SK-MEL-5 (cell line): ENCODE measurements at places on chromosomes 3 and 15. TPM values are rescaled to one million over a fixed set of nuclear protein-coding genes. Genes with fewer than 3 reads are reported as not detected.

PRICKLE2 gene
- total RNA-seq: 0.69 and 1.5 TPM in 2 replicates

GP5 gene
- total RNA-seq: not detected in 2 replicates

DNASE1L3 gene
- 1.3 TPM in 1 of 2 replicates, not detected in the other for total RNA-seq

KIF7 gene
- 2.1 and 2.3 TPM in 2 replicates for total RNA-seq

MTFMT gene
- 33.6 and 43.9 TPM in 2 replicates for total RNA-seq

P2RY12 gene
- total RNA-seq: not detected in 2 replicates

SAMMSON gene
- 26.3 and 26.5 TPM in 2 replicates for total RNA-seq

FBXW12 gene
- total RNA-seq: not detected in 2 replicates

CCK gene
- total RNA-seq: 0.21 TPM in 1 of 2 replicates, not detected in the other

SPATA12 gene
- total RNA-seq: 0.42 and 0.69 TPM in 2 replicates

PLAAT1 gene
- 19.3 and 21.1 TPM in 2 replicates for total RNA-seq

CLDN11 gene
- not detected in 2 replicates for total RNA-seq

EIF5A2 gene
- total RNA-seq: 11.1 and 13.9 TPM in 2 replicates

ATP10A gene
- 7.1 TPM in 2 replicates for total RNA-seq

TIGIT gene
- not detected in 2 replicates for total RNA-seq
